ENCODE measurements at places on chromosomes 6 and 20.

DNA sequence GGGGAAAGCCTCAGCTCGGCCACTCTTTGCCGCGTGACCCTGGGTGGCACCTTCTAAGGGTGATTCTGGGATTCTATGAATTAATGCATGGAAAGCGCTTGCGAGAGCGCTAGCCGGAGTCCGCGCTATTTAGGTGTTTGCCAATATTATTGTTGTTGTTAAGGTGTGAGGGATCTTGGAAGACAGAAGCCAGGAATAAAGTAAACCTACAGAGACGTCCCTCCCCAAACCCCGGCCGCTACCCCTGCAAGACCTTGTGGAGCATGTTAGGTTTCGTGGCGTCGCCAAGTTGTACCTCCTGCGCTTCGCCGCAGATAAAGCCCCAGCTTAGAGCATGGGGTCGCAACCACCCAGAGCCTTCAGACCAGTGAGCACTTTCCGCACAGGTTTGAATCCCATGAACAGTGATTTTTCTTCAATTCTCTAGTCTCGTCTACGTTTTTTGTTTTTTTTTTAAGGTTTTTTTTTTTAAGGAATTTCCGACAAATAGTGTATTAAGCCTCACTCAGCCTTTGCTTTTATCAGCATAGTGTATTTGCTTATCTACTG lies 16.9 kb upstream of the ZSCAN9 start:
- DNase-seq, result no peak

DNA sequence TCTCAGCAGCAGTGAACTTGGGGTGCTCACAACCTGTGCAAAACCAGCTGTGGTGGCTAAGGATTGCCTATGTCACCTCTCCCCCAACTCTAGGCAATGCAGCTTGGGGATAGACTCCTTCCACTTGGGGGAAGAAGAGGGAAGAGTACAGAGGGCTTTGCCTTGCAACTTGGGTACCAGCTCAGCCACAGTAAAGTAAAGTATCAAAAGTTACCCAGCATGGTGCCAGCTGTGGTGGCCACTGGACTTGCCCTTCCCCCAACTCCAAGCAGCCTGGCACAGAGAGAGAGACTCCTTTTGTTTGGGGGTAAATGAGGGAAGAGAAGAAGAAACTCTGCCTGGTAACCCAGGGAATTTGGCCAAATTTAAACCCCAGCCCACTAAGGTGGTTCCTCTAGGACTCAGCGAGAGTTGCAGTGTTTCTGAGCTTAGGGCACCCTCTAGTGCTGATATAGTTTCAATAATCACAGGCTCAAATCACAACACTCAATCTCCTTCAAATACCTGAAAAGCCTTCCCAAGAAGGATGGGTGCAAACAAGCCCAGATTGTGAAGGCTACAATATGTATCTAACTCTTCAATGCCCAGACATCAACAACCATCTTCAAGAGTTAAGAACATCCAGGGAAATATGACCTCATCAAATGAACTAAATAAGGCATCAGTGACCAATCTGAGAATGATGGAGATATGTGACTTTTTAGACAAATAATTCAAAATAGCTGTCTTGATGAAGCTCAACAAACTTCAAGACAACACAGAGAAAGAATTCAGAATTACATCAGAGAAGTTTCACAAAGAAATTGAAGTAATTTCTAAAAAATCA lies 7.6 kb upstream of the DEFB129 start:
- no peak for DNase-seq

- DNase-seq, result no peak
Measured at GRCh38 chr6:145787688-145788087, 26.9 kb downstream of the FBXO30 start.

GRCh38 chr6:38067263-38067980 lies 247.9 kb downstream of the ZFAND3 start:
- no peak for DNase-seq

DNA sequence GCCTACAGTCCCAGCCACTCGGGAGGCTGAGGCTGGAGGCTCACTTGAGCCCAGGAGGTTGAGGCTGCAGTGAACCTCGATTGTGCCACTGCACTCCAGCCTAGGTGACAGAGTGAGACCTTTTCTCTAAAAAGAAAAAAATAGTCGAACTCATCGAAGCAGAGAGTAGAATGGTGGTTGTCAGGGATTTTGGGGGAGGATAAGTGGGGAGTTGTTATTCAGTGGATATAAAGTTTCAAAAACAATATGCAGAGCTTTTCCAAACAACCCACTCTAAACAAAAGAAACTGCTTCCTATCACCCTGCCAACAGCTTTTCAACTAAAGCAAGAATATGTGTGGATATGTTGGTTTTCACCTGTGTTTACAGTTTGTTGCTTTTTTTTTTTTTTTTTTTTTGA lies 11.6 kb upstream of the MAK start:
- no peak for DNase-seq

- DNase-seq, result no peak
Measured at GRCh38 chr6:122660296-122660695, 50.1 kb downstream of the PKIB start.

- no peak for DNase-seq
Measured at GRCh38 chr6:3788408-3789017, 37.0 kb upstream of the PXDC1 start.
